ELF-1 (cell line): ENCODE measurements at places on chromosomes 5 and 9.

- DNase-seq, result no peak
Measured at GRCh38 chr9:134210511-134210907, 46.1 kb upstream of the RNU6ATAC start.

DNA sequence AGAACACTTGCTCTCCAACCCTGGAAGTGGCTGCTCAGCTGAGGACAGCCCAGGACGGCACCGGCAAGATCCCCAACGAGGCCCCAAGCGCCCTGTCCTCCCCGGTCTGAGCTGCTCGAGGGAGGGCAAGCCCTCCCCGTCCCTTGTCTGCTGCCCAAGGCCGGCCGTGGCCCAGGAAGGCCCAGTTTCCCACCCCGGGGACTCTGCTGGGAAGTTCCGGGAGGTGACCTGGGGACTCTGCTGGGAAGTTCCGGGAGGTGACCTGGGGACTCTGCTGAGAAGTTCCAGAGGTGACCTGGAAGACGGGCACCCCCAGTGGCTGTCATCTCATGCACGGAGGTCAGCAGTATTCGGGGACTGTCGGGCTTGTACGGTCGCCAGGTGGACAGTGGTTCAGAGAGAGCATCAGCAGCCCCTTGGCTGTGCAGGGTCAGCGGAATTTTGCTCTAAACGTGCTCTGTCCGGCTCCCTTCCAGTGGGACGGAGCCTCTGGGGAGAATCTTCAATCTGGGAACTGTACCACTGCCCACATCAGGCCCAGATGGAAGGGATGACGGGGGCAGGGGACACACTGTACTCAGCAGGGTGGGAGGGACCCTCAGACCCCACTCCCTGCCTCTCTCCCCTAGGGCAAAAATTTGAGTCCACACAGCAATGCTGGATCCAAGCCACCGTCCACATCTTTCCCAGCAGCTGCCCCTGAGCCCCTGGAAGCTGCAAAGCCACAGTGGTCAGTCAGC lies 7.2 kb downstream of the NACC2 start:
- DNase-seq, result no peak

DNA sequence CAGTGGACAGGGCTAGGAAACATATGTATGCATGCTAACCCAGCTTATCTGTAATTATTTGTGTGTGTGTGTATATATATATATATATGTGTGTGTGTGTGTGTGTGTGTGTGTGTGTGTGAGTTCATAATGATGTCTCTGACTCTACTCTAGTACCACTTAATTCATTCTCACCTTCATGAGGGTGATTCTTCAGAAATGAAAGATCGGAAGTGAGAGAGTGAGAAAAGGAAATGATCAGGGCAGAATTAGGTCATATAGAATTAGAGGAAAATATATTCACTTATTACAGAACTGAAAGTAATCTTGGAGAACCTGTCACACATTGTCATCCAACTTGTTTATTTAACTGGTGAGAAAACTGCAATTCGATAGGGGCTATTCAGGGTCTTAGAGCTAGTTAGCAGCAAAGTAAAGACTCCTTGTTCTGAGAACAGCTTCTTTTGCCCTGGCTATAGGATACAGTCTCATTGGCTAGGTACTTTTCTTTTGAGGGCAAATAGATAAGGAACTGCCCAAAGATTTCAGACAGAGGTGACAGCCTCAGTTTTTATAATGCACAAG lies 58.8 kb downstream of the C9orf153 start:
- no peak for DNase-seq

DNA sequence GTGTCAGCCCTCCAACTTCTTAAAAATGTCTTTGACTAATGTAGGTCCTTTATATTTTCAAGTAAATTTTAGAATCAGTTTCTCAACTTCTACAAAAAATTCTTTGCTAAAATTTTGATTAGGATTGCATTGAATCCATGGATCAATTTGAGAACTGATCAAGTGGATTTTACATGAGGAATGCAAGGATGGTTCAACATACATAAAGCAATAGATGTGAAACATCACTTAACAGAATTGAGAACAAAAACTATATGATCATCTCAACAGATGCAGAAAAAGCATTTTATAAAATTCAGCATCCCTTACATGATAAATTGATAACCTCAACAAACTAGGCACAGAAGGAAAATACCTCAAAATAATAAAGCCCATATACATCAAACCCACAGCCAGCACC lies 190.8 kb downstream of the AUH start:
- DNase-seq, result no peak

- DNase-seq, result no peak
Measured at GRCh38 chr5:179254638-179255271, 90.5 kb downstream of the ADAMTS2 start.

DNA sequence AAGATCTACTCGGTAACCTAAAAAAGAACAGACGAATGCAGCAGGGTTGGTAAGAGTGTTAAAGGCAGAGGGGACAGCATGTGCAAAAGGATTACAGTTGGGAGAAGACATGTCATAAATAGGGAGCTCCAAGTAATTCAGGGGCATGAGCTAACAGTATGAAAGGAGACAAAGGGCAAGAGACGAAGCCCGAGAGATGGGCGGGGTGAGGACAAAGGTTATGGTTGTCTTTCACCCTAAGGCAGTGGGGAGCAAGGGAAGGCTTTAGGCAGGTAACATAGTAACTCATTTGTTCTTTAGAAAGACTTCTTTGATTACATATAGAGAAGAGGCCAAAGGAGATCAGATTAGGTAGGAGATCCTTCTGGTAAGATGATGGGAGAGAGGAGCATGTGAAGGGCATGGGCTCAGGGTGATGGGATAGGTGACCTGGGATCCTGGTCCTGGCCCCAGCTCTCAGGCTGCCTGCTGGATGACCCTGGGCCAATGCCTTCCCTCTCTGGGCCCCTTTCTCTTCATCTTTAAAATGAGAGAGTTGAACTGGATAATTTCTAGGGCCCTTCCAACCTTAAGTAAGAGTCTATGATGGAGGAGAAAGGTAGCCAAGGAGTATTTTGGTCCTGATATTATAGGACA lies 19.5 kb downstream of the MORN5 start:
- no peak for DNase-seq

DNA sequence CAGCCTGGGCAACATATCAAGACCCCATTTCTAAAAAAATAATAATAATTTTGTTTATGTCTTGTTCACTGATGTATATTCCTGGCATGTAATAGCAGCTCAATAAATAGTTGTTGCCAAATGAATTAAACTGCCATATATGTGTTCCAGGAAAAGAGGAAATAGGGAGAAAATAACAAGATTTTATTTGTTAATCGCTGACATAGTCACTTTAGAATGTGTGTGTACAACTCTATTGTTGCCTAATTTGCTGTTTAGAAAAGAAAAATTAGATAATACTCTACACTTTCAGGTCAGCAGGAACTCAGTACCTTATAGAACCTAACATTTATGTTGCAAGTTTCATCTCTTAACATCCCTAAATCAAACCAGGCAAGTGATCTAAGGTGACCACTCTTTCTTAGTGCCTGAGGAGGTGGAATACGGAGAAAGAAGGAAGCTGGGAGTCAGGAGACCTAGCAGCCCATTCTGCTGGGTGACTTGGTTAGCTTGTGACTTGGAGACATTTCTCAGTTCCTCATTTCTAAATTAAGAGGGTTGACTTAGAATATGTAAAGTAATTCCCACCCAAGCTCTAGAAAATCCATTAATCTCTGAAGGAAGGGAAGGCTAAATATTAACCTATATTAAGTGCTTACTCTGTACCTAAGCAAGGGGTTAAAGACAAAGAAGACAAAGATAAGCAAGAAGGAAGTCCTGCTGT lies 110.3 kb upstream of the IQGAP2 start:
- DNase-seq, result no peak

DNA sequence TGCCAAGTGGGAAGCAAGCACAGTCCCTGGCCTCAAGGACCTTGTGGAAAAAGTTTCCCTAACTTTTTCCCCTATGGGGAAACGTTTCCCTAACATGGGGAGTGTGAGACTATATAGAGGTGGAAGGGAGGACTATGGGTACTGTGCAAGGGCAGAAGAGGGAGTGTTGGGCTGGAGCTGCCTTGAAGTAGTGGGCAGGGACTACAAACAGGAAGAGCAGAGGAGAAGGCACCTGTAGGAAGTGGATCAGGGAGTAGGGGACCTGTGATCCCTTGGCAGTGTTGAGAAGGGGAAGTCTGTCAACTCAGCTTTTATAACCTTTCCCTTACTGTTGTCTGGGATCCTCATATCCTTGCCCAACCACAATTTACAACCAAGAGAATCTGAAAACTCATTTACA lies 1.4 kb downstream of the CMYA5 start:
- DNase-seq, result no peak

DNA sequence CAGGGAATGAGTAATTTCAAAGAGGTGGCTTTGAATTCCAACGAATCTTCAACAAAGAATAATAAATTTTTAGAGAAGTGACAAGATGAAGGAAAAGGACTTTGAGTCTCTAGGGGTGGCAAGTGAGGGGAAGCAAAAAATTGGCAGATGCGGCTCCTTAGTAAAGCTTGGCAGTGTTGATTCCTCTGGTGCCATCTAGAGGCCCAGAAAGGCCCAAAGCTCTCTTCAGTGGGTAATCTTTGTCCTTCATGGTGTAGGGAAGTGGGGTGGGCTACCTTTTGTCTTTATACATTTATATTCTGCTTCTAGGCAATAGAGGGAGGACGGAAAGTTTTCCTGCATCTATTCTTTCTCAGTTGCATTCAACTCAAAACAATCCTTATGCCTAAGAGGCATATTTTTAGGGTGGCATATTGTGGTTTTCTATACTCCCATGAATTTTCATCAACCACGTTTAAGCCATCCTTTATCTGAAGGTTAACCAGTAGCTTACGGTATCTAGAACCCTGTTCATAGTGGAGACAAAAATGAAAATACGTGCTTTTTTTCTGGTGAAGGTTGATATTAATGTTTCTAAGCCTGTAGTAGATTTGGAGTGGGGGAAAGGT lies 17.5 kb upstream of the ROPN1L start:
- peak; percentile 46 for DNase-seq

DNA sequence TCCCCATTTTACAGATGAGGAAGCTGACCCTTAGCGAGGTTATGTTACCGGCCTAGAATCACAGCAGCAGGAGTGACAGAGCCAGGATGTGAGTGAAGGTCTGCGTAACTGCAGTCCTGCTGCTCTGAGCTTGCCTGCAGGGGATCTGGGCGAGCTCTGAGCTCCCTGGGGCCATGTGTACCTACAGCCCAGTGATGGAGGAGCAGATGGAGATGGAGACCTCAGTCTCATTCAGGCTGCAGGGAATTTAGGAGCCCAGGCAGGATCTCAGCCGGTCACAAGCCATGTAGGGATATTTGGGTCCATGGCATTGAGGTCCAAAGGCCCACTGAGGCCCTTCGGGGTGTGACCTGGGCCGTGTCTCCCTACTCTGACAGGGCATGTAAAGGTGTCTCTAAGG lies 170.6 kb downstream of the CACNA1B start:
- DNase-seq, result no peak

GRCh38 chr9:16532272-16532671 lies 338.2 kb downstream of the BNC2 start:
- DNase-seq, result no peak

DNA sequence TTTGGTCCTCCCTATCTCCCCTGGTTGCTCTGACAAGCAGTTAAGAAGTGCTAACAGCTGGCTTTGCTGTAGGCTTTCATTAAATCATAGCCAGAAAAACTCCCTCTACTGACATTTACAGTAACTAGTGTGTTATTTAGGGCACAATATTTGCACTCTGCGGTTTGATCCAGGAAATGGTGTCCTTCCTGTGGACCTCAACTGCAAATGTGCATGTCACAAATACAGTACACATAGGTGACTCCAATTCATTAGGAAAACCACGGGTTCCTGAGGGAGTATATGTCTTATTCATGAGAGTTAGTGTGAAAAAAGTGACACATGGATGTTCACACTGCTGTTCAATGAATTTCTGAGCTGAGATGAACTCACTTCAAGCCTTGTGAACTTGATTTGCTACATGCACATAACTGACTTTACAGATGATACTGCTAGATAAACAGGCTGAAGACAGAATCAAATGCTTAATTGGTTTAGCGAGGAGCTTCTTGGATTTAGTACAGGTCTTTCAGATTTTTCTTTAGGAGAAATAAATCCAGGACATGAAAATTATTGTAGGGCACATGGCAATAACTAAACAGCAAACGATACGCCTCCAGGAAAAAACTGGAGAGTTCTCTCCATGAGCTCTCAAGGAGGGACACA lies 281.5 kb downstream of the EFNA5 start:
- no peak for DNase-seq
